HT1080 (cell line): ENCODE measurements at places on chromosomes 16 and 17. TPM values are rescaled to one million over a fixed set of nuclear protein-coding genes. Genes with fewer than 3 reads are reported as not detected.

Gene JPH3
- not detected in 2 replicates for total RNA-seq

Gene G6PC1
- not detected in 2 replicates for total RNA-seq

Gene IGSF6
- total RNA-seq = not detected in 2 replicates

Gene OTOP3
- total RNA-seq = not detected in 2 replicates

Gene CACNG5
- not detected in 2 replicates for total RNA-seq

Gene SAP30BP
- 60.8 and 65.4 TPM in 2 replicates for total RNA-seq

DNA sequence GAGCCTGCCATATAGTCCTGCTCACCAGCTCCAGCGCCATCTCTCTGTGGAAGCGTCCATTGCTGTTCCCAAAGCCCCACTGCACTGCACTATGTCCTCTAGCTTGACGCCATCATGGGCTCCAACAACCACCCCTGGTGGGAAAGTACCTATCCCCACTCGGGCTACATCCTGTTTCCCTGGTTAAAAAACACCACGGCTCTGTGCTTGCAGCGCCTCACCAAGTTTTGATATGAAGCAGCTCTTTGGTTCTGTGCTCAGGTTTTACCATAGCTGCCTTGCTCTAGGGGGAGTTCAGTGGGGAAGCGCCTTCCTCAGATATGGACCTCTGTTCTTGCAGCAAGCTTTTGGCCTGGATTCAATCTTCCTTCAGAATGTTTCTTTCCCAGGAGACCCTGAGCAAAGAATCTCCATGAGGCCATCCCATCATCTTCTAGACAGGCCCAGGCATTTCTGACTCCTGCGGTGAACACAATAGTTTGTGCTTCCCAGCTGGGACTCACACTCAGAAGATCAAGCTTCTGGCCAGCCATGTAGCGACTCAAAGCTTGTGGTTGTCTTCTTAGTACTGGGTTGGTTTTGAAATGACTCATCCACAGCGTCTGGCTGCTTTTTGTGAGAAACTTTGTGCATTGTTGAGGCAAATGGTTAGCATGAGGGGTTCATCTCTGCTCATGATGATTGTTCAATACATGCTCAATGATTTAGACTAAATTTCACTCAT, 39.5 kb downstream of the DYNLRB2 start:
- peak; percentile 73 for DNase-seq

GRCh38 chr16:51149721-51150164, 1.3 kb downstream of the SALL1 start:
- no peak for DNase-seq

GRCh38 chr17:29073045-29073444, 30.1 kb downstream of the PIPOX start:
- no peak for DNase-seq

DNA sequence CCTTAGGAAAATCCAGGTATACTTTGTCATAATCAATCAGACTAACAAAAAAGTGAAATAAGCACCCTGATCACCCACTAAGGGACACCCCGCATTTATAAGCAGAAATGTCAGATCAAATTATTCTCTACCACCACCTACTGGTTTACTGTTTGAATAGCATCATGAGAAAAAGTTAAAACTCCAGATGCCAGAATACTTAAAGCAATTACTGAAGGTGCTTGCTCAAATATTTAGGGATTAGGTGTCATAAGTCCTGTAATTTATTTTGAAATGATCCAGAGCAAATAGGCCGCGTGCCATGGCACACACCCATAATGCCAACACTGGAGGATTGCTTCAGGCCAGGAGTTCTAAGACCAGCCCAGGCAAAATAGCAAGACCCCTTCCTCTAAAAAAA, 2.3 kb downstream of the TOP2A start:
- DNase-seq = peak; percentile 24

DNA sequence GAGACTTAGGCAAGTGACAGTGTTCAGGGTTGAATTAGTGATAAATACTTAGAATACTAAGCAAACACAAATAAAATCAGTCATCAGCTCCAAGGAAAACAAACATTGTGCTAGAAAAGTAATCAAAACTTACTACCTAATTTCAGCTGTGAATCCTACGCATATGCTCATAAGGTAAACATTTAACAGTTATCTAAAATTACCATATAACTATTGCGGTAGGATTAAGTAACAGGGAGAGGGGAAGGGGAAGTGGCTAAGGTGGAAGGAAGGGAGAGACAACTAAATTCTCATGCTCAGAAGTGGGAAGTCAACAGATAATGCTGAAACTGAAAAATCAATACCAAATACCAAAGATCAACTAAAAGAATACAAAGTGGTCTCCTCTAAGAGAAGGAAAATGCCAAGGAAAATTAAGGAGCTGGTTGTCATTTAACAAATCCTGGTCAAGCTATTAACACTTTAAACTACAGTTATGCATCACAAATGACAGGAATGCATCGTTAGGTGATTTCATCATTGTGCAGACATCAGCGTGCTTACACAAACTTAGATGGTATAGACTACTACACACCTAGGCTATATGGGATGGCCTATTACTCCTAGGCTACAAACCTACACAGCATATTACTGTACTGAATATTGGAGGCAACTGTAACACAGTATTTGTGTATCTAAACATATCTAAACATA, 20.0 kb downstream of the USP32 start:
- DNase-seq = no peak

DNA sequence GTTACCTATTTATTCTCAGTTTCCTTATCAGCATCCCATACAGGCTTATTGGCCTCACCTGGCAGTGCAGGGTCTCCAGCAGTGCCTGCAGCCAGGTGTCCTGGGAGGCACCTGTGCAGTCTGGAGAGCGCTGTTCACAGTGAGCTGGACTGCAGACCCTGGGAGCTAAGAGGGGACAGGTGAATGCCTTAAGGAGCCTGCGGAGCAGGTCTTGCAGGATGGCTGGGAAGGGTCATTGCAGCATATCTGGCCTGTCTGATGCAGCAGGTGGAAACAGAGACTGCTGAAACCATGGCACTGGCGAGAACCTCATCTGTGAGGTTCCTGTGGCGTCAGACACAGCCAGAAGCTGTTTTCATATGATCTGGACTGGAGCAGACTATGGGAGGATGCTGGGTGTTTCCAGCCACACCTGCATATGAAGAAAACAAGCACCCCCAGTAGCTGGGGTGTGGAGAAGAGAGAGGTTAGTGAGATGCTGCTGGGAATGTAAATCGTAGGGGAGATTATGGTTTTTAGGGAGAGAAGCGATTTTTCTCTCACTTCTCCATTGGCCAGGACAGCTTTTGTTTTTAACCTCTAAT, 77.0 kb downstream of the NTN1 start:
- DNase-seq = no peak

DNA sequence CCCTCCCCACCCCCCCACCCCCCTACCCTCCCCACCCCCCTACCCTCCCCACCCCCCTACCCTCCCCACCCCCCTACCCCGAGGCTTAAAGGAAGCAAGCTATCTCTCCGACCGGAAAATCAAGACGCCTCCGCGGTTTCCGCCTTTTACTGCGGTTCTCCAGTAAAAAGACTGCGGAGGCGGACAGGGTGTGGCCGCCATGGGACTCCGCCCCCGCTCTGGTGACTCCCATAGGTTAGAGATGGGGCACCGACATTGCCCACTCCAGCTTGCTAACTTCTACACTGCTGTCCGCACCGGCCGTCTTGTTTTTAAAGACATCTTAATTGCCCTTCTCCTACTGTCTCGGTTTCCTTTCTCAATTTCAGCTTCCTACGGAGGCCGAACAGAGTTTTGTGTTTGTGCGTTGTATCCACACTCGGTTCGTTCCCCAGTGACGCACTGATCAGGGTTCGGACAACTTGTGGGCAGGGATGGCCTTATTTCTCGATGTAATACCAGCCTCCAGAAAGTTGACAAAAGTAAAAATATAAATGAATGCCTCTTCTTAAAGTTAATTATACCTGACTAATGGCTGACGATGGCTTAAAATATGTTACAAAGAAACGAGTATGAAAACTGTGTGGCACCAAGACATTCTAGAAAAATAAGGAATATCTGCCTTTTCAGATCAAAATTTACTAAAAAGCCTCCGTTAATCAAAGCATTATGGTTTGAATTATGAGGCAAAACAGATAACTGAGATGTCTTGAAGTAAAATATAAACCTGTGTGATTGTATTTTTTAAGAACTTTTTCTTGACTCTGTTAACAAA, 1.1 kb upstream of the ZNF200 start:
- no peak for DNase-seq

GRCh38 chr16:64882078-64882784, 239.6 kb downstream of the CDH11 start:
- DNase-seq = no peak

DNA sequence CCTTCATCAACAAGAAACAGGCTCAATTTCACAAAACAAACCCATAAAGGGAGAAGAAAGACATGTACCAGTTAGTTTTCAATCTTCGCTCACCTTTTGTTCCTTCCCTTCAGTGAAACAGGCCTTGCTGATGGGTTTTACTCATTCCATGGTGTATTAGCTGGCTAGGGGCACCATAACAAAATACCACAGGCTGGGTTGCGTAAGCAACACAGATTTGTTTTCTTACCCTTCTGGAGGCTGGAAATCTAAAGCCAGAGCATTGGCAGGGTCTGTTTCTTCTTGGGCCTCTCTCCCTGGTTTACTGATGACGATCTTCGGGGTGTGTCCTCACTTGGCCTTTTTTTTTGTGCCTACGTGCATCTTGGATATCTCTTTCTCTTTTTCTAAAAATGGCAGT, 383.4 kb upstream of the RBFOX1 start:
- peak; percentile 13 for DNase-seq

DNA sequence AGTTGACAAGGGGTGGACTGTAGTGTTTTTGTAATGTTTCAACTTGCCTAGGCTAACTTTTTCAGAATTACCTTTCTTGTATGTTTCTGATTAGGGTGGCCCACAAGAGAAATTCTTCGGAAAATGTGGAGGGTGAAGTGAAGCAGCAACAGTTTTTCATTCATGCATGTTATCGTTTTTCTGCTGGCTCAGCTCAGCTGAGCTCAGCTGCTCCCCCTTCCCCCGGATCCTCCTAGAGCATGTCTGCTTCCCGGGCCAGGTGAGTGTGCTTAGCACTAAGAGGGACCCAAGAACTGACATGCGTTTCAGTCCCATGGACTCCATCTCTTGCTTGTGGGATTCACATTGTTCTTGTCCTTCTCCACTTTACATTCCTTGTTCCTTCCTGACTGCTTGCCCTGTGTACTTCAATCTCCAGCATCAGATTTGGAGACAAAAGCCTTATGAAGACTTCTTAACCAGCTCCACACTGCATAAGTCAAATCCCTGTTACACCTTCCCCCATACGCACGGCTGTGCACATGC, 33.6 kb downstream of the SCPEP1 start:
- no peak for DNase-seq
